ENCODE measurements at places on chromosomes 7 and 10.

DNA sequence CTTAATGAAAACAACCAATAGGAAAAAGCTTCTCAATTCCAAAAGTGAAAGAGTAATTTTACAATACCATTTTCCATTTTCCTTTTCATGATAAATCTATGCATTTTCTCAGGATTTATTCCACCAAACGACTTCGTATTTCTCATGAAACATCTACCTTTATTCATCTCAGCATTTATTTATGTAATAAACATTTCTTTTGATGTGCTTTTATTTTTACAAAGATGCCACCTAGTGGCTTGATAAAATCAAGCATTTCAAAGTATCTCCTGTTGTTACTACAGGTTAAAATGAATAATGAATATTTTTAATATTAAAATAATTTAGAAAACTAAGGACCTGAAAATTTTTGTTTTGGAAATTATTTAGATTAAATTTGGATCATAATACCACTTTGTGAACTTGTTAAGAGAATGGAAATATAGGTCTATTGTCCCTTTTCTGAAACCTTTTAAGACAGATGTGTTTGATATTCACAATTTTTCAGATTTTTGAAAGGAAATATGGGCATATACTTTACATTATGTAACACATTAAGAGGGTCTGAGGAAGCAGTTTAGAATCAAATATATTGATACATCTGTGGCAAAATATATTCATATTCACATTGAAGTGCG lies 2.7 kb upstream of the IQUB start:
- peak; percentile 67 for DNase-seq

DNA sequence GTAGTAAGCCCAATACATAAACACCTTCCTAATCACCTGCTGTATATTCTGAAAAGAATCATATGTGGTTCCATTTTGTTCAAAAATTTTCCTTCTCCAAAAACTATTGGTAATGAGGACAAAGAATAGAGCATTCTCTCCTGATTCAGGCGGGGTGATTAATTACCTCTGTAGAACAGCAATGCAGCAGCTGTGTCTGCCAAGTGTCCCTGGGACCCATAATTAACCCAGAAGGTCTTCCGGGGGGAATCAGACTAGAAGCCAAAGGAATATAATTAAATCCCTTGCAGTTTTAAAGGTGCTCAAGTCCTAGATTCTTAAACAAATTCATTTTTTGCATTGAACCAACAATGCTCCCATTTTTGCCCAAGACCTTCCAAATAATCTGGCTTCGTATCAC lies 60.3 kb upstream of the ABLIM1 start:
- DNase-seq: no peak

- DNase-seq: no peak
Measured at GRCh38 chr7:124462249-124462648, 303.3 kb downstream of the GPR37 start.

GRCh38 chr10:34816501-34817002 lies 1.5 kb upstream of the PARD3 start:
- DNase-seq: no peak

DNA sequence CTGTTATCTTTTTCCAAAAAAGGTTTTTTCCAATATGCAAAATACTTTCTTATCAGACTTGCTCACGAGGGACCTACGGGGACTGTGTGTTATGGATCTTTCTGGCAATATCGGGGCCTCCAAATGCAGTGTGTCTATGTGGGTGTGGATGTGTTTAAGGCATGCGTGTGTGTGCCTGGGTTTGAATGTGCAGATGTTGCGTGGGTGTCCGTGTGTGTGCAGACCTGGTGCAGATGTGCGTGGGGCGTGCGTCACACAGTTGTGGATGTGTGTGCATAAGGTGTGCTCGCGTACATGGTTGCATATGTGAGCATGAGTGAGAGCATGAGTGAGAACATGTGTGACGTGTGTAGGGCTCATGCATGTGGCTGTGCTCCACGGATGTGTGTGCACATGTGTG lies 19.7 kb downstream of the NKX6-2 start:
- no peak for DNase-seq

DNA sequence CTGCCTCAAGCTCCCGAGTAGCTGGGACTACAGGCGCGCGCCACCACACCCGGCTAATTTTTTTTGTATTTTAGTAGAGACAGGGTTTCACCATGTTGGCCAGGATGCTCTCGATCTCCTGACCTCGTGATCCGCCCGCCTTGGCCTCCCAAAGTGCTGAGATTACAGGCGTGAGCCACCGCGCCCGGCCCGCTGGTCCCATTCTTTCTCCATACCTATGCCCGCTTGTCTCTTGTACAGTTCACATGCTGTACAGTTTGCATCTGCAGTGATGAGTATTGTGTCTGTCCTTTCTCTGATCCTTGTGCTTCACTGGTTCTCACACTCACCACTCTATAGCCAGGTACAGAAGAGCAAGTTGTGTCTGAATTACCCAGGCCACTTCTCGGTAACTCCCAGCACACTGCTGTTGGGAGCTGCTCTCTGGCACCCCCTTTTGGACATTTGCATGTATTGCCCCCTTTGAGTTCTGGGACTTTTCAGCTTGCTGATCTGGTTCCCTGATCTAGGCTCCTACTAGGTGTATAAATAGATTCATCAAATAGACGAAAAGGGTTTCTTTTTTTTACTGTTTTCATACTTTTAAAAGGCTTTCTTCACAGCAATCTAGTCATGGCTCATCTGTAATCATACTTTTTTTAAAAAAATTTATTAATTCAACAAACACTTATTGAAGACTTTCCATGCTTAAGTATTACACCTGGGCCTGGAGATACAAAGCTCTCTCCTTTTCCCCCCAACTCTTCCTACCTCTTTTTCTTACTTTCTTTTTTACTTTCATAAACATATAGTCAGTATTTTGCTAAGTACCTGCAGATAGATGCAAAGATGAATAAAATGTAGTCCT lies 53.5 kb downstream of the AOAH start:
- peak; percentile 75 for DNase-seq

DNA sequence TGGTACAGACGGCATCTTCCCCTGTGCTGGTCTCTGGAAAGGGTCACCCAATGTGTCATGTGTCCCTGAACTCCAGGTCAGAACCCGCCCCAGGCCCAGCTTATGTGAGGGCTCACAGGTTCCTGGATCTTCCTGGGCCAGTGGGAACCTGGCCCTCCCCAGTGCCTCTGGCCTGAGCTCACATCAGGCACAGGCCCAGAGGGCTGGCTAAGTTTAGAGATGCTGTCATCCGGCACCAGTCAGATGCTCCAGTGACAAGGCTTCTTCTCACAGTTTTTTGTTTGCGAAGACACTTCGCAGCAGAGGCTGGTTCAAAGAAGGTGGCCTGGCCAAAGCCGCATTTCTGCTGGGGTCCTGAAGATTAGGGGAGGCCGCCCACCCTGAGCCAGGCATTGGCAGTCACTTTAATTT lies 11.8 kb downstream of the CAMK2B start:
- DNase-seq: no peak

DNA sequence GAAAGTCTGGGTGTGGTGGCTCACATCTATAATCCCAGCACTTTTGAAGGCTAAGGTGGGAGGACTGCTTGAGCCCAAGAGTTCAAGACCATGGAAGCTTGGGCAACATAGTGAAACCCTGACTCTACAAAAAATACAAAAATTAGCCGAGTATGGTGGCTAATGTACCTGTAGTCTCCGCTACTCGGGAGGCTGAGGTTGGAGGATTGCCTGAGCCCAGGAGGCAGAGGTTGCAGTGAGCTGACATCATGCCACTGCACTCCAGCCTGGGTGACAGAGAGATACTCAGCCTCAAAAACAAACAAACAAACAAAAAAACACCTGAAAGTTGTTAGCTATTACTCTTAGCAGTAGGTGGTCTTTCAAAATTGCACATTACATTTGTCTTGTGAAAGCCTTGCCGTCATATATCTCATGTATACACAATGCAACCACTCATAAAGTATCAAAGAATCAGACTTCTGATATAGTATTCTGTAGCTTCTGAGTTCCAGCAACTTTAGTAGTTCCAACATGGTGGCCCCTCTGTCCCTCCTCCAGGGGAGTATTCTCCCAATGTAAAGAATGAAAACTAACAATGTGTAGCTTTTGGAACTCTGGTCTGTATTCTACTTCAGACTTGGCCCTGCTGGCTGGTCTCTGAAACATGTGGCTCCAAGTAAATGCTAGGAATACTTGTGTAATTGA lies 101.5 kb downstream of the ZNF92 start:
- no peak for DNase-seq

DNA sequence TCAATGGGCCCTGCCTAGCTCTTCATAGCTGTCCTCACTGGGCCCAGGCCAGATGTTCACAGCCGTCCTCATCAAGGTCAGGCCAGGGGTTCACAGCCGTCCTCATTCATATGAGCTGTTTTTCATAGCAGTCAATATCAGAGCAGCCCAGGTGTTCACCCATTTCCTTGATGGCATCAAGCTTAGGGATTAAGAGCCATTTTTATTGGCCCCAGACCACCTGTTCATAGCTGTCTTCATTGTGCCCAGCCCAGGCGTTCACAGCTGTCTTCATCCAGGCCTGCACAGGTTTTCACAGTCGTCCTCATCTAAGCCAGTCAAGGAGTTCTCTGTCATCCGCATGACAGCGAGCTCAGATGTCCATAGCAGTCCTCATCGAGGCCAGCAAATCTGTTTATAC lies 9.4 kb downstream of the FRG2B start:
- DNase-seq: no peak

DNA sequence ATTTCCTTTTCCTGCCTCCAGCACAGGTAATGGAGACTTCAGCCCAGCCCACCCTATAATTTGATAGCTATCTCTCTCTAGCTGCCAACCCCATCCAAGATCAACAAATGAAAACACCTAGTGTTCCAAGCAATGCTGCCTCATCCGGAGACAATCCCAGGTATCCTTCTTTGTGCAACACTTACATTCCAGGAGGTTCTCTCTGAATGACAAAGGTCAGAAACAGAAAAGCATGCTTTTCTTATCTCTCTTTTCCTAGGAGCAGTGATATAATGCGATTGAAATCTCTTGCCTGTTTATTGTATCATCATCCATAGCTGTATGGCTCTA lies 699.3 kb downstream of the INHBA start:
- no peak for DNase-seq

DNA sequence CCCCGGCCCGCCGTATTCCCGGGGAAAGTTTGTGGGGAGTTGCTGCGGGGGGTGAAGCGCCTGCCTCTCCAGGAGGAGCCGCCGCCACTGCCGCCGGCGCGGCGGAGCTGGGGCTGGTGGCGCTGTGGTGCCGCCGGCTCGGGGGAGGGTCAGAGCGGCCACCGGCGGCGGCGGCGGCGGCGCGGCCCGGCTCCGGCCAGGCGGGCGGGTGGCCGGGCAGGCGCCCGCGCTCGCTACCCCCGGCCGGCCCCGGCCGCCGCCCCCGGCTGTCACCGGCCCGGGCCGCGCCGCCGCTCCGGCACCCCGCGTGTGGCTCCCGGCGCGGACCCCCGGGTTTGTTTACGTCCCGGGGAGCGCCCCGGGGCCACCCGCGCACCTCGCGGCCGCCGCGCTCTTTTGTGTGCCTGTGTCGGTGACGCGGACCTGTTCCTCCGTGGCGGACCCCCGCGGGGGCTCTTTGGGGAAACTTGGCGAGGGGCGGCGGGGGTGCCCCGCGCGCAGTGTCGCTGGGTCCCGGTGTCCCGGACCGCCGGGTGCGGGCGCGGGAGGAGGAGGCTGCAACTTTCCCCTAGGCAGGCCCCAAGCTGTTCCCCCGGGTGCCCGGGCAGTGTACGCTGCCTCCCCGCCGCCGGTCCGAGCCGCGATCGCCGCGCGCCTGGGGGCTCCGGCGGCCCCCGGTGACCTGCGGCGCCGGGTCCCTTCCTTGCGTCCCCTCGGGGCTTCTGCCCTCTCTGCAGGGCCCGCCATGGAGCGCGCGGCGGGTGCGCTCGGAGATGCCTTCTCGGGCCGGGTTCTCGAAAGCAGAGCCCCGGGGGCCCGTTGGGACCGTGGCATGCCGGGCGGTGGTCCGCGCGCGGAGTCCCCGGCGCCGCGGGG lies 593 bp upstream of the CUX1 start:
- no peak for DNase-seq

DNA sequence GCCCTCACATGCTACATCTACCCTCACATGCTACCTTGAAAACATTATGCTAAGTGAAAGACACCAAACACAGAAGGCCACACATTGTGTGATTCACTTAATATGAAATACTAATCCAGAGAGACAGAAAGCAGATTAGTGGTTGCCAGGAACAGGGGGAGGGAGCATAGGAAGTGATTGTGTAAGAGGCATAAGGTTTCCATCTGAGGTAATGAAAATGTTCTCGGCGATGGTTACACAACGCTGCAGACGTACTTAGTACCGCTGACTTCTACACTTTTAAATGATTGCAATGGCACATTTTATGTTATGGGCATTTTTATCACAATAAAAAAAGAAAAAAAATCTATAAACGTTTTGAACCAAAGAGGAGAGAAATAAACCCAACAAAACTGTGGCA lies 742.3 kb downstream of the TYW1 start:
- no peak for DNase-seq

DNA sequence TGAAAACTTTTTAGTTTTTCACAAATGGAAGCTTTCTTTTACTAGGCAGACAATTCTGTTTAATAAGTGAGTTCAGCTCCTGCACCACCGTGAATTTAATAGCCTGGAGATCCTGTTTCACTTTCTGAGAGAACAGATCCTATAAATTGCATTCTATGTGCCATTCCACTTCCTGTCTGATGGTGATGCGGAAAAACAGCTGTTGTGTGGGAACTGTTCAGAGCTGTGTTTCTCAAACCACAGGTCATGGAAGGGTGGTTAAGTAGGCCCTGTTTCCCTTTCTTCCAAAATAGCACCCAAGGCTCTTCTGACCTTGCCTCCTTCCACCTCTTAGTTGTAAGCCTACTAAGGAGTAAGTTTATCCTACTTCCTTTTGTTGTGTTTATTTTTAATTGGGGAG lies 97.2 kb upstream of the DKK1 start:
- peak; percentile 63 for DNase-seq

DNA sequence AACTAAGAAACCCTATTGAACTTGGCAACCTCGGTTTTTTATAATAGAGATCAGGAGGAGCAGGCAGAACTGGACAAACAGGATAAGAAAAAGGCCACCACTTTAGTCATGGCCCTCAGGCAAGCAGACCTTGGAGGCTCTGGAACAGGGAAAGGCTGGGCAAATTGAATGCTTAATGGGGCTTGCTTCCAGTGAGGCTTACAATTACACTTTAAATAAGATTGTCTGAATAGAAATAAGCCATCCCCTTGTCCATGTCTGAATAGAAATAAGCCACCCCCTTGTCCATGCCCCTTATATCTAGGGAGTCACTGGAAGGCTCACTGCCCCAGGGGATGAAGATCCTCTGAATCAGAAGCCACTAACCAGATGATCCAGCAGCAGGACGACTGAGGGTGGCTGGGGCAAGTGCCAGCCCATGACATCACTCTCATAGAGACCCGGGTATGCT lies 40.6 kb downstream of the AKR1B15 start:
- no peak for DNase-seq

DNA sequence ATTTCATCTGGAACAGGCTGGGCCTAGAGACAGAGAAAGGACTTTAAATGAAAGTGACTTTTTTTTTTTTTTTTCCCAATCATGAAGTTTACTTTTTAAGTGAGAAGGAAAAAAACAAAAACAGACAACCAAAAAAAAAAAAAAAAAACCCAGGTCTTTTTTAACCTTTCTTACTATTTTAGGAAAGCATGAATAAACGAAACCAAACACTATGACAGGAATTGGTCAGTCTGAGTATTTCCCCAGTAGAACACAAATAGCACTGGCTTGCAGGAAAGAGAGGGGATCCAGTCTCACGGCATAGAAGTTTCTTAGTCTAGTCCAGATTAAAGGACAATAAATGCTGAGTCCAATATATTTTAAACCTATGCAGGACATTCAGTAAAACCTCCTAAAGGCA lies 180.5 kb upstream of the CCDC6 start:
- DNase-seq: no peak

GRCh38 chr10:78491812-78492211 lies 458.1 kb downstream of the RPS24 start:
- no peak for DNase-seq

- no peak for DNase-seq
Measured at GRCh38 chr7:131364767-131365344, 37.2 kb downstream of the MKLN1 start.
